ENCODE measurements at places on chromosomes 11 and 22.

DNA sequence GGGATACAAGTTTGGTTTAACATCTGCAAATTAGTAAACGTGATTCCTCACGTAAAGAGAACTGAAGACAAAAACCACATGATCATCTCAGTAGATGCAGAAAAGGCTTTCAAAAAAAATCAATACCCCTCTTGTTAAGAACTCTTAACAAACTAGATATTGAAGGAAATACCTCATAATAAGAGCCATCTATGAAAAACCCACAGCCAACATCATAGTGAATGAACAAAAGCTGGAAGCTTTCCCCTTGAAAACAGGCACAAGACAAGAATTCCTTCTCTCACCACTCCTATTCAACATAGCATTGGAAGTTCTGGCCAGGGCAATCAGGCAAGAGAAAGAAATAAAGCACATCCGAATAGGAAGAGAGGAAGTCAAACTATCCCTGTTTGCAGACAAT, 160.5 kb downstream of the CSNK2A3 start:
- no peak for DNase-seq

GRCh38 chr11:44730775-44731174, 4.0 kb downstream of the TSPAN18 start:
- DNase-seq, result no peak

GRCh38 chr11:70414341-70415100, 16.2 kb downstream of the CTTN start:
- DNase-seq, result no peak

DNA sequence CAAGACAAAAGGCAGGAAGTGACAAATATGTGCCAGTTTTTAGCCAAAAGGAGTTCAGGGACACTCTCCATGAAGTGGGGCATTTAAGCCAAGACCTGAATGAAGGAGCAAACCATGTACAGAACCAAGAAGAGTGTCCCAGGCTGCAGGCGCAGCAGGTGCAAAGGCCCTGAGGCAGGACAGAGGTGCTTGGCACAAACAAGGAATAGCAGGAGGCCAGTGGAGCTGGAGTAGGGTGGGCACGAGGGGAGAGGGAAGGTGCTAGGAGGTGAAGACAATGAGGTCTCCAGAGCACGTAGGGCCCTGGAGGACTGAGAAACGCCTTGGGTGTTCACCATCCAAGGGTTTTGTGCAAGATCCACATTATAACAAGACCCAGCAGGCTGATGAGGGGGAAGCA, 474.1 kb downstream of the MN1 start:
- no peak for DNase-seq

GRCh38 chr11:12085371-12086251, 24.8 kb upstream of the MICAL2 start:
- DNase-seq, result no peak

DNA sequence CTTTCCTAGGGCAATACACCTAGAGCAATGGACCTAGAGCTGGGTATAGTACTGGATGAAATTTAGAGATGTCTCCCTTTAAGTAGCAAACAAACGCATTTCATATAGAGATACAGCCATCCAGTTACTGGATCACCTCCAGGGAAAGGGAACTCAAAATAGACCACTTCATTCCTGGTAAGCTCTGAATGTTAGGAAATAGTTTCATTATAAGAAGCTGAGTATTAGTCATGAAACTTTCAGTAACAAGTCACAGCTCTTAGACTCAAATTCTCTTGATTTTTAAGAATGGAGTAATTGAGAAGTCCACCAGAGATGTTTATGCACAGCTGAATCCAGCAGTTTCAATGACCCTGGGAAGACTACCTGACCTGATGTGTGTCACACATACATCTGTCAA, 221.9 kb downstream of the FAM76B start:
- DNase-seq, result no peak

GRCh38 chr11:34512840-34513681, 533 bp downstream of the ELF5 start:
- DNase-seq, result peak; percentile 13

GRCh38 chr11:113773092-113773415, 438 bp downstream of the ZW10 start:
- DNase-seq, result no peak

DNA sequence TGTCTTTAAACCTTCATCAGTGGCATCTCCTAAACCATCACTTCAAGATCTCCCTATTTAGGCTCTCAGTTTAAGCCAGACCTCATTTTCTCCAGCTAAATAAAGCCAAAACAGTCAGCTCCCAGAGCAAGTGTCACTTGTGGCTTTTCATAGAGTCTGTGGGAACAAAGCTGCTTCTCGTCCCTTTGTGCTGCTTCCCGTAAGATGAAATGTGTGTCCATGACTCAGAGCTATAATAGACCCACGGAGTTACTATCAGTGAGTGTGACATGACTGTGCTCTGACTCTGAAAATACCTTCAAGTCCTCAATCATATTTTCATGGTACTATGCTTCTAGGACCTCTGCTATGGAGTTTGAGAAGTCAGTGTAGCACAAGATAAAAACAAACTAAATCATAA, 57.3 kb upstream of the SLN start:
- no peak for DNase-seq

DNA sequence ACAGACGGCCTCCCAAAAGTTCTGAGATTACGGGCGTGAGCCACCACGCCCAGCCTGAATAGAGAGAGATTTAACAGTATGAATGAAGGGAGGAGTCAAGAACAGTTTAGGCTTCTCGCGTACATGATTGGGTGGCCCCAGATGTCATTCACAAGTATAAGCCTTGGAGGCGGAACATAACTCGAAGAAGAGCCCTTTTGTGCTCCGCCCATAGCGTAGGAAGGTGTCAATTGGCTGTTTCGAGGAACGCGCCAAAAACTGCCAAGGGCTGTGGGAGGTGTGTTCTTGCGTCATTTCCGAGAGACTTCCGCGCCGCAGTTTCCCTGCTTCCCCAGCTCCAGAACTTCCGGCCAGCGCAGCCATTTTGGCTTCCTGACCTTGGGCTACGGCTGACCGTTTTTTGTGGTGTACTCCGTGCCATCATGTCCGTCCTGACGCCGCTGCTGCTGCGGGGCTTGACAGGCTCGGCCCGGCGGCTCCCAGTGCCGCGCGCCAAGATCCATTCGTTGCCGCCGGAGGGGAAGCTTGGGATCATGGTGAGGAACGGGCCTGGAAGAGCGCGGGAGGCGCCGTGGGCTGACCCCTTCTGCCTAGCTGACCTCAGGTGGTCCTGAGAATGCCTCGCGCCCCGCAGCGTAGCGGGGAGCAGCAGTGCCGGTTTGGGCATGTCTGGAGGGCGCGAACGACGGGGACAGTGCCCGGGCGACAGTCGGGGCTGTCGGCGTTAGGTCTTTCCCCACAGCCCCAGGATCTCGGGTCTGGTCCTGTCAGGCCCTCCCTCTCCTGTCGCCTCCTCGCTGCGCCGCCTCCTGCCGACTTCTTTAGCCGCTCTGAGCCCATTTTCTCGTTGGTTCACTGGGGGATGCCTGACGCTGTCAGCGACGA, at the start of gene COX8A:
Gene COX8A (plus strand): TSS at position 362 of the 885 bp plus-strand sequence. CDS start 61 bp downstream, at position 423.
- peak; percentile 87 for DNase-seq

- DNase-seq, result no peak
Measured at GRCh38 chr22:46088541-46089311, 61.6 kb upstream of the PPARA start.

DNA sequence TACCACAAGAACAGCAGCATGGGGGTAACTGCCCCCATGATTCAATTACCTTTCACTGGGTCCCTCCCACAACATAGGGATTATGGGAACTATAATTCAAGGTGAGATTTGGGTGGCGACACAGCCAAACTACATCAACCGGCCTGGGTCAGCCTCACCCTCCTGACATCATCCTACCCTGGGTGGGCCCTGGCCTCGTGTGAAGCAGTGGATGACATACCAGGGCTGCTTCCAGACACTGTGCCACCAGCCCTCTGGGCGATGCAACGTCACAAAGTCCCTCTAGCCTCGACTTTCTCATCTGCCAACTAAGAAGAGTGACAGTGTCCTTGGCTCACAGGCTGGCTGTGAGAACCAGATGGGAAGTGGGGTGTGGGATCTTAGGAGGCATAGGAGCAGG, 8.7 kb upstream of the TPCN2 start:
- DNase-seq, result no peak

- DNase-seq, result no peak
Measured at GRCh38 chr22:46369716-46370583, 34.4 kb downstream of the TRMU start.

- no peak for DNase-seq
Measured at GRCh38 chr22:49564666-49565515, 262.8 kb downstream of the BRD1 start.

GRCh38 chr11:105754716-105755115, 144.8 kb downstream of the GRIA4 start:
- no peak for DNase-seq

DNA sequence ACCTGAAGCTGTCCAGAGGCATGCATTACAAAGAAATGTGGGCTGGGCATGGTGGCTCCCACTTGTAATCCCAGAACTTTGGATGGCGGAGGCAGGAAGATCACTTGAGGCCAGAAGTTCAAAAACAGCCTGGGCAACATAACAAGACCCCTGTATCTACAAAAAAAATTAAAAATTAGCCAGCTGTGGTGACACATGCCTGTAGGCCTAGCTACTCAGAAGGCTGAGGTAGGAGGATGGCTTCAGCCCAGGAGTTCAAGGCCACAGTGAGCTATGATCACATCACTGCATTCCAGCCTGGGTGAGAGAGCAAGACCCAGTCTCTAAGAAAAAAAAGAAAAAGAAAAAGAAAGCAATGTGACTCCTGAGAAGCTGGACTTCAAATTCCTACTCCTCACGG, 138.5 kb upstream of the HSD17B12 start:
- no peak for DNase-seq

- DNase-seq, result no peak
Measured at GRCh38 chr11:37689951-37690350, 1091.9 kb upstream of the RAG2 start.

- DNase-seq, result no peak
Measured at GRCh38 chr11:95827696-95828095, 37.4 kb downstream of the CEP57 start.

DNA sequence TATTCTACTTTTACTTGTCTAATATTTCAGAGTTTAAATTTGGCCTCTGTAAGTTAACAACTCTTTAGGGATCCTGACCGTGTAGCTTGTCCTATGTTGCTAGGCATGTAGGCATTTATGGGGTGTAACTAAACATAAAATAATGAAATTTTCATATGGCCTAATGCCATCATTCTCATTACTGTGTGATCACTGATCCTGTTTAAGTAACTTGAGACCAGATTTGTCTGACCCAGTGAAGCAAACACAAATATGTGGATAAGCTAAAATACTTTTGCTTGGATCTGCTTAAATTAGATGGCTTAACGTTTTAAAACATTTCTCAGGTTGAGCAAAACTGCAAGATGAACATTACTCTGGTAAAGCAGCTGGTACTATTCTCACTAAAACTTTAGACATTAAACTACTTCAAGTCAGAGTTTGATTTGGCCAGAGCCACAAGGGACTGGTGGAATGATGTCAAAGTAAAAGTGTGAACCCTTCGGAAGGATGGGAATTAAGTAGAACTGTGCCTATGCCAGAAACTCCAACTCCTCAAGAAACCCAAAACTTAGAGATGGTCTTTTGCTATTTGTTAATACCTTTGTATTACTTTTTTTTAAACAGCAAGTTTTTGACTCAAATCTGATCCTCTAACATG, 12.5 kb downstream of the QSER1 start:
- DNase-seq, result no peak

- DNase-seq, result no peak
Measured at GRCh38 chr11:121625777-121626506, 173.2 kb upstream of the SORL1-AS1 start.

DNA sequence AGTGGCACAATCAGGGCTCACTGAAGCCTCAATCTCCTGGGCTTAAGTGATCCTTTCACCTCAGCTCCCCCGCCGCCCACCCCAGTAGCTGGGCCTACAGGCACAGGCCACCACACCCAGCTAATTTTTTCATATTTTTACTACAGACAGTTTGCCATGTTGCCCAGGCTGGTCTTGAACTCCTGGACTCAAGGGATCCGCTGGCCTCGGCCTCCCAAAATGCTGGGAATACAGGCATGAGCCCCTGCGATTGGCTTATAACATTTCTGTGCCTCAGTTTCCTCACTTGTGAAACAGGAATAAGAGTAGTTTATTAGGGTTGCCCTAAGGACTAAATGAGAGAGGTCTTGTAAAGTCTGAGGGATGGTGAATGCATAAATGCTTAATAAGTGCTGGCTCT, 1.2 kb downstream of the VSTM5 start:
- no peak for DNase-seq

DNA sequence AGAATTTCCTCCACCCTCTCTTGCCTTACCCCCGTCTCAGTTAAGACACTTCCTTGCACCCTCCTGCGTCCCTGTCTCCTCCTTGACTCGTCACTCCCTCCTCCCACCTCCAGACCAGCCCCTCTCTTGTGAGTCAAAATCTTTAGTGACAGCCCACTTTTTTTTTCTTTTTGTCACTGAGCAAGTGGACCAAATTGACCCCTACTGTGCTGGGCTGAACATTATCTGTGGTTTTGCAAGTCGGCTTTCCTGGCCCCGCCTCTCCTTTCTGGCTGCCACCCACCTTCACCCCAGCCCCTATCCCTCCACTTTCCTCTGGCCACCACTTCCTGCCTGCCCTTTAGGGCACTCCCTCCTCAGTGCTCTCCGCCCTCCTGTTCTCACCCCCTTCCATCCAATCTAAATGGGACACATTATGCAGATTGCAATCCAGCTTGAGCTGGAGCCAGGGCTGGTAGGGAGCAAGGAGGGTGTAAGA, at the start of gene APLNR:
Gene APLNR (minus strand): TSS at position 47 of the 478 bp plus-strand sequence. CDS start 246 bp downstream, outside the sequence.
- DNase-seq, result no peak

DNA sequence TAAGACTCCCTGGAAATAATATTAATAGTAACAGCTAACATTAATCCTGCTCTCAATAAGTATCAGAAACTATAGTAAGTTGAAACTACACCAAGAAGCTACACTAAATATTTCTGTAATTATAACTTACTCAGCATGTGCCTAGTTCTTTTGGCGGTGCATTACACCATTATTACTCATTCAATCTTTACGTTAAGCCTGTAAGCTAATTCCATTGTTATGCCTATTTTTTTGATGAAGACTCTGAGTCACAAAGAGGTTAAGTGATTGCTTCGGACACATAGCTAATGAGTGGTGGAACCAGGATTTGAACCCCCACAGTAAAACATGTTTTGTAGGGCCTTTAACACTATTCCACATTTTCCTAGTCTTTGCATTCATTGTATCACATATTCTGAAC, 111.6 kb downstream of the RASSF10 start:
- no peak for DNase-seq

GRCh38 chr11:44988111-44988510, 37.4 kb upstream of the TP53I11 start:
- no peak for DNase-seq
